ENCODE measurements at places on chromosomes 4 and X. TPM values are rescaled to one million over a fixed set of nuclear protein-coding genes. Genes with fewer than 3 reads are reported as not detected.

The FOXP3 gene
- 0.11 TPM for total RNA-seq

The VSIG1 gene
- total RNA-seq: 0.12 TPM

The CXCL6 gene
- not detected for total RNA-seq

The PCDH7 gene
- 0.07 TPM for total RNA-seq
